ENCODE measurements at places on chromosomes 5 and 9.

DNA sequence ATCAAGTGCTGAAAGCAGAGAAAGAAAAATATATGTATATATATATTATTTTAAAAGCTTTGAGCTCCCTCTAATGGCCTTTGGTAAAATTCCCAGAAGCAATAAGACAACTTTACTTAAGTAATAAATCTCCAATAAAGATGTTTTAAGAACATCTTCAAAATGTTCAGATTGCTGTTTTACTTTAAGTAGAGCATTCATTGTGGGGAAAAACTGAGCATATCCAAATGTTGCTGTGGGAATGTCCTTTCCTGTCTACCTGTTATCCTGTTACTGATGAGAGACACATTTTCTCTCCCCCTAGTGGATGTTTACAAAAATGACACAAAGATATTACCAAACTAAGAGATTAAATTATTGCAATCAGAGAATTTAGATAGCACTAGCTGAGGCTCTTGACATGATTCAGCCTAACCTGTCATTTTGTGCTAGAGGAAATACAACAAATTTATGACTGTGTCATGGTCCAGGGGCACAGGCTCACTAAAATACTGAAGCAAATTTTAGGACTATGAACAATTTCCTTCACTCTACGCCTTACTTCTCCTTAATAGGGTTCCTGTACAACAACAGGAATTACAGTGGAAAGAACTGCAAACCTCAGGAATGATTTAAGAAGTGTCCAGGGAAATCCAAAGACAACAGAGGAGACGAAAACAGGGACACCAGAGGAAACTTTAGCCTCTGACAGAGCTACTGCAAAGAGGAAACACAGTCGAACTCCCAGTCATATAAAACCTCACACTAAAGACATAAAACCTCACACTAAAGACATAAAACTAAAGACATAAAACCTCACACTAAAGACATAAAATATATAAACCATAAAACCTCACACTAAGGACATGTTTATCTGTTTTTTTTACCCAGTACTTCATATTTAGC is 24.3 kb upstream of the PRRC1 start:
- peak; percentile 52 for DNase-seq

- DNase-seq: no peak
Observed at GRCh38 chr9:87372356-87372851, 125.3 kb upstream of the DAPK1 start.

DNA sequence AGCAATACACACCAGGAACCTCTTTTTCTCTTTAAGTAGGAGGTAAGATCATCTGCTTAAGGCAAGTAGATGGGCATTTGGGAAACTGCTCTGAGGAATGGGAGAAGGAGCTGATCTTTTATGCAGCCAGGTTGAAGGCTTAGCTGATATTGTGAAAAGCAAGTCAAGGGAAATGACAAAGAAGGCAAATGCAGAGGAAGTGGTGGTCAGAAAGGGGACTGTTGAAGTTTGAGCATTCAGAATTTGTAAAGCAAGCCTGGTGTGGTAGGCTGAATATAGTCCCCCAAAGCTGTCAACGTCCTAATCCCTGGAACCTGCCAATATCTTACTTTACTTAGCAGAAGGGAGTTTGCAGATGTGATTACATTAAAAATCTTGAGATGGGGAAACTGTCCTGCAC is 128.9 kb downstream of the ADAMTS12 start:
- no peak for DNase-seq

- DNase-seq: no peak
Observed at GRCh38 chr9:10614196-10614800, 1.5 kb upstream of the PTPRD start.

GRCh38 chr9:73558471-73558870 is 406.8 kb downstream of the ANXA1 start:
- DNase-seq: no peak

DNA sequence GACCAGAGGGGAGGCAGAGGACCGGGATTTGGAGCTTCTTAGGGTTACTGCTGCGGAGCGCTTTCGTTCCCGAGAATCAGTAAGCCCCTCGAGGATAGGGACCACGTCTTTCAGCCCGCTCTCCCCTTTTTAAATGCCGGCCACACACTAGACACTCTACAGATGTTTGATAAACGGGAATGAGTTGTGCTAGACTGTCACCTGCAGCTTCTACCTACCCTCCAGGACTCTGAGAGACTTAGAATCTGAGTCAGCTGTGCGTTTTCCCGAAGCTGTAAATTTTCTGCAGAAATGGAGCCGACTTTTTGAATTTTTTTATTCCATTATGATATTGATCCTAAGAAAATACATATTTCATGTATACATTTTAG is 670 bp downstream of the CCDC171 start:
- no peak for DNase-seq

DNA sequence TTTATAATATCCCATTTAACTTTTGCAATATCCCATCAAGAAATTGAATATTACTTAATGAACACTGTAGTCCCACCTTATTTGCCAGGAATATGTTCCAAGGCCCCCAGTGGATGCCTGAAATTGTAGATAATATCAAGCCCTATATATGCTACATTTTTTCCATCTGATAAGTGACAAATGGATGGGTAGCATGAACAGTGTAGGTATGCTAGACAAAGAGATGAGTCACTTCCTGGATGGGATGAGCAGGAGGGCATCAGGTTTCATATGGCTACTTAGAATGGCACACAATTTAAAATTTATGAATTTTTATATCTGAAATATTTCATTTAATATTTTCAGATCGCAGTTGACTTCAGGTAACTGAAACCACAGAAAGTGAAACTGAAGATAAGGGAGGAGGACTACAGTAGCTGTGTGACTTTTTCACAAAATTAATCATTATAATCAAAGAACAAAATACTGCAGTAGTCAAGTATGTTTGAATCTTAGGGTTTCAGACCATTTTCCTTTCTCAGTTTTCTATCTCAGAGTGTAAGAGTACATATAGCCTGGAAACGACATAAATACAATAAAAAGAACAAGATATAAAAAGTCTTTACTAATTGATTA is 636.4 kb upstream of the ARRDC3 start:
- no peak for DNase-seq

DNA sequence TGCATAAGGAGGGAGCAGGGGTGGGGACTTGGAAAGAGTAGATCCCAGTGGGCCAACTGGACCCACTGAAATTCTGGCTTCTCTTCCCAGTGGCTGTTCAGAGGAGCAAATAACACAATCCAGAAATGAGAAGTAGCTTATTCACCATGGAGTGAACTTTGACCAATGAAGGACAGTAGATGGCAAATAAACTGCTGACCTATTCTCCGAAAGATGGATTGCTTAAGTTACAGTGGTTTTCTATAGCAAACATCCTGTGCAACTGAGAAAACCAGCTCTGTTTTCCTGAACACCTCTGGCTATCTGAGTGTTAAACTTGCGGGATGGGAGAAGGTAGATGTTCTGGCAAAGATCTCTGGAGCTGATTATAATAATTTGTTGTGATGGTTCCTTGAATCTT is 325.1 kb downstream of the SPATA31D1 start:
- DNase-seq: no peak

DNA sequence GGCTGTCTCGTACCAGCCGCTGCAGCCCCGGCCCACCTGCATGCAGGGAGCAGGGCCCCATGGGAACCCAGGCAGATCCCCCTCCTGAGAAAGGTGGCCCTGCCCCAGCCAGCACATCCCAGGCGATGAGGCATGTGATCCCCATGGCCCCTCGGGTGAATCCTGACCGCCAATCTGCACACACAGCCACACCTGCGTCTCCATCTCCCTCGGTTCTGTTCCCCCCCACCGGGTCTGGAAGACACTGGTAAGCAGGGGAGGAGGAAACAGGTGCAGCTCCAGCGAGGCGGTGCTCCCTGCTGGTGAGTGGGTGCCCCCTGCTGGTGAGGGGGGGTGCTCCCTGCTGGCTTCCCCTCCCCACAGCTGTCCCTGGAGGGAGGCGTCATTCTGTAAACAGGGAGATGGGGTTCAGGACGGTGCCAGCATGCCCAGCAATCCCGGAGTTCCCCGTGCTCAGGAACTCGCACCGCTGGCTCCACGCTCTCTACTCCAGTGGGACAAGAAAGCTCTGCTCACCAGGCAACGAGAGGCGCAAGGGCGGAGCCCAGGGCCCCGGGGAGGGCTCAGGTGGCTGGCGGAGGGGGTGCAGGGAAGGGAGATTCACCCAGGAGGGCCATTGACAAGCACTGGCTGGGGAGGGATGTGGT is 28.4 kb upstream of the SLC12A7 start:
- DNase-seq: peak; percentile 53

GRCh38 chr5:81233080-81233634 is at the start of gene CKMT2:
Gene CKMT2 (plus strand): TSS chr5:81233322. CDS start chr5:81251133, 17,811 bp downstream.
- DNase-seq: peak; percentile 48

DNA sequence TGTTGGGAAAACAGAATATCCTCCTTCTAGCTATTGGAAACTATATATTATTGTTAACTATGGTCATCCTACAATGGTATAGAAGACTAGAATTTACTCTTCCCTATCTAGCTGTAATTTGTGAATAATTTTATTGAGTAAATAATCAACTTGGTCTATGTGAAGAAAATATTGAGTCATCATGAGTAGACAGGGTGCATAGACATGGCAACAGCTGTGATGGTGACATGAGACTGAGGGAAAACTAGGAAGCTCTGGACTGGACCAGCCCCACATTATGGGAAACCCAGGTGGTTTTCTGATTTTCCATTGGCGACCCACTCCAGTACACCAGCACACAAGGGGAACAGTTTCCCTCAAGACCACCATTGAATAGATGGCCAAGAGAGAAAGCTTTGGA is 95.0 kb downstream of the APBA1 start:
- no peak for DNase-seq

DNA sequence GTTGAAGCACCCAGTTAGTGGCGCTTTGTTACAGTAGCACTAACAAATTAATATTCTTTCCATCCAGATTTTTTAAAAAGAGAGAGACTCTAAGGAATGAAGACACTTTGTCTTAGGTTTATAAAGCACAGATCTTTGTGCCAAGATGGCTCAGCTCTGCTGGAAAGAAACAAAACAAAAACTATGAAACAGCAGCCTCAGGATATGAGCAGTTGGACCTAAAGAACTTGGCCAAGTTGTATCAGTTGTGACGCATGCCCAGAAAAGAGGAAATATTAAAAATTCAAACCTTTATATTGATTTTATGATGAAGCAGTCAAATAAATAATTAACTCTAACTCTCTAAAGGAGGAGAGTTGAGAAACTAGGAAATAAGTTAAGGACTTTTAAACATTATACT is 427.2 kb downstream of the SPOCK1 start:
- DNase-seq: no peak

GRCh38 chr9:129052592-129052991 is 16.2 kb downstream of the MIGA2 start:
- DNase-seq: no peak

- no peak for DNase-seq
Observed at GRCh38 chr9:95150903-95151302, 166.6 kb downstream of the FANCC start.

DNA sequence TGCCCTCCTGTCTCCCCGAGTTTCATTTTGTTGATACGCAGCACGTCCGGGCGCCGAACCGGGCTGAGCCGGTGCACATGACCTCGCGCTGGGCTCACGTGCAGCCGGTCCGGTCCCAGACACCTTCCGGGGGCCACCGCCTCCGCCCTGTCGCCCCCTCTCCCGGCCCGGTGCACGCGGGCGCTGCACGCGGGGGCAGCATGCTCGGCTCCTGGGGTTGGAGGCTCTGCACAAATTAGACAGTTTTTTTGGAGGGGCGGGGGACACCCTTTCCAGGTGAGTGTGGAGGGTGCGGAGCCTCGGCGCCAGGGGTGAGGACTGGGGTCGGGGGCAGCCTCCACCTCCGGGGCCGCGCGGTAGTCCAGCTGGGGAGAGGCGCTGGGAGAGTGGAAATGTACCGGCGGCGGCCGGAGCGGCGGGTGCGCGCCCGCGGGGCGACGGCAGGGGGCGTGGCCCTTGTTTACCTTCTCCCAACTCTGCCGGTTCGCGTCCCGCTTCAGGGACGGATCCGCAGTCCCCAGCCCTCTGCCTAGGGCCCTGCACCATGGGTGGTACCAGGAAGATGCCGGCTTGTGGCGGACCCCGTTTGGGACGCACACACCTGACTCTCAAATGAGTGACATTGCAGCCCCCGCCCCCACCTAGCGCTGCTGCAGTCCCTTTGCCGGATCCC is 1.1 kb downstream of the JADE2 start:
- no peak for DNase-seq

GRCh38 chr9:129245276-129245675 is 67.2 kb upstream of the IER5L start:
- DNase-seq: no peak

DNA sequence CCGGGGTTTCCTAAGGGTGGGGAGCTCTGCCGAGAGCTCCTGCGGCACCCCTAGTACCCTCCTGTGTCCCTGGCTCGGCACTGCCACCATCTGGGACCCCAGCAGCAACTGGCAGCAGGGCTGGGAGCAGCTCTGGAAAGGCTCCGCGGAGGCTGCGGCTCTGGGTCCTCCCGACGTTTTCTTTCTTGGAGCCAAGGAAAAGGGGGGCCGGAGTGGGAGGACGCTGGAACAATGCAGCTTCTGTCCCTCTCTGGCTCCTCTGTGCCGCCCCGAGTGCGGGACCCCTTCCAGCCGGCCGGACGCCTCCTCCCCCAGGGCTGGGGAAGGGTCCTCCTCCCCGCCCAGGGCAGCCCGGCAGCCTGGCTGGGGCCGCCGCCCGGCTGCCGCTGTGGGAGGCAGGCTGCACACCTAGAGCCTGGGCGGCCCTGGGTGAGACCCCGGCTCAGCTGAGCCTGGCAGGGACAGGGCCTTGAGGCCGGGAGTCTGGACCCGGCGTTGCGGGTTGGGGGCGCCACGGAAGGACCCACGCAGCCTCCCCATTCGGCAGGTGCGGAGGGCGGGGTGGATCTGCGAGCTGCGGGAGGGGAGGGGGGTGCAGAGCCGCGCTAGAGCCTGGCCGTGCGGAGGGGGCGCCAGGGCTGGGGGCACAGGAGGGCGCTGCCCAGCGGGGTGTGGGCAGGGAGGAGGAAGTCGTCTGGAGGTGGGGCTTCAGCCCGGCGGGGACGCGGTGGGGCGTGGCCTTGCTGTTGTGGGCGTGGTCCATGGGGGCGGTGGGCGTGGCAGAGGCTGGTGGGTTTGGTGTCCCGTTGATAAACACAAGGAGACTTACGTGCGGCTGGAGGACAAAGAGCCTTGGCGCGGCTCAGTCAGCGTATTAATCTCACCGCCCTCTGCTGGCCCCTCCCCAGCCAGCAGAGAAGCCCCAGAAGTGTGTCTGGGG is 15.1 kb downstream of the GPSM1 start:
- DNase-seq: no peak

- DNase-seq: no peak
Observed at GRCh38 chr9:13141629-13142028, 137.9 kb downstream of the MPDZ start.

DNA sequence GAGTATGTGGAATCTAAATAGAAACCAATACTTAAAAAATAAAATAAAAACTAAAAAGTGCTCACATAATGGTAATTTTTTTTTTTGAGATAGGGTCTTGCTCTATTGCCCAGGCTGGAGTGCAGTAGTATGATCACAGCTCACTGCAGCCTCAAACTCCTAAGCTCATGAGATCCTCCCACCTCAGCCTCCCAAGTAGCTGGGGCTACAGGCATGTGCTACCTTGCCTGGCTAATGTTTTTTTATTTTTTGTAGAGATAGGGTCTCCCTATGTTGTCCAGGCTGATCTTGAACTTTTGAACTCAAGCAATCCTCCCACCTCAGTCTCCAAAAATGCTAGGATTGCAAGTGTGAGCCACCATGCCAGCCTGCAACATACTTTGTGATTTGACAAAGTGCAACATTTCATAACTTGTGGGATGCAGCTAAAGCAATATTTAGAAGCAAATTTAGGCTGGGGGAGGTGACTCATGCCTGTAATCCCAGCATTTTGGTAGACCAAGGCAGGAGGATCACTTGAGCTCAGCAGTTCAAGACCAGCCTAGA is 18.4 kb downstream of the AP3B1 start:
- no peak for DNase-seq

- DNase-seq: no peak
Observed at GRCh38 chr5:14183187-14183939, 40.2 kb downstream of the TRIO start.

Data from renal cortex interstitium (tissue), 15 donors.